ENCODE measurements at places on chromosomes 11 and 22. TPM values are rescaled to one million over a fixed set of nuclear protein-coding genes. Genes with fewer than 3 reads are reported as not detected.

Gene C11orf52
- total RNA-seq: 1.4 TPM

Gene PKDREJ
- not detected for total RNA-seq

Gene BTBD18
- not detected for total RNA-seq

Gene SEZ6L
- not detected for total RNA-seq
